ENCODE measurements at places on chromosomes 5 and 9.
A peak's percentile ranks its signal among the peaks of the same experiment; 100 is the strongest.

DNA sequence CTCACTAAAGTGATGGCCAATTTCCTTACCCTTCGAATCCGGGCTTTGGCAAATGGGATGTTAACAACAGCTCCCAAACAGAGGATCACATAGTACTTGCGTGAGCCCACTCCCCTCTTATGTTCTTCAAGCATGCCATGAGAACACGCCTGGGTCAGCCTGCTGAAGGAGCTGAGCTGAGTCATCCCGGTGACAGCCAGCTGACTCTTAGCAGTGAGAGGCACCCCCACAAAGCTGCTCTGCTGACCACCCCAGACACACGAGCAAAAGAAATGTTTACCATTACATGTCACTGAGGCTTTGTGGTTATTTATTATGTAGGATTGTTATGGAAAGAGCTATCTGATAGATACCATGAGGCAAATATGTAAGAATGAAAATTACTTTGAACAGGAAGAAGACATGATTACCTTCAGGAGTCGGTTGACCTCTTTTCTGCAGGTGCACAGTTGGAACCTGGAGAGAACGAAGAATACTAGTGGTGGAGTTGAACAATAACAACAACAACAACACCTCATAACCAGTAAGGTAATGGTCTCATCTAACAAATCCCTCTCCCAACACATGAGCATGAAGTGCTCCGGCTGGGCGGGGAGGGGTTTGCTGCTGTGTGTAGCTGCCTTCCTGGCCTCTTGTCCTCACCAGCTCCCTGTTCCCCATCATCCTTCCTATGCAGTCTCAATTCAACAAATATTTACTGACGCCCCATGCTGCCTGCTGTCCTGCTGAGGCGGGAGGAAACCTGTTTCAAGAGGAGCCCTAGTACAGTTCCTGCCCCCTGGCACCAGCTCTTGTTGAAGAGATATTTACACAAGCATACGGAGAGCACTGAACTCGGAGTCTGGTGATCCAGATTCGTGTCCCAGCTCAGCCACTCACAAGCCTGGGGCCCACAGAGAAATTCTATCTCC is 69.4 kb upstream of the LHFPL2 start:
- no peak for DNase-seq

DNA sequence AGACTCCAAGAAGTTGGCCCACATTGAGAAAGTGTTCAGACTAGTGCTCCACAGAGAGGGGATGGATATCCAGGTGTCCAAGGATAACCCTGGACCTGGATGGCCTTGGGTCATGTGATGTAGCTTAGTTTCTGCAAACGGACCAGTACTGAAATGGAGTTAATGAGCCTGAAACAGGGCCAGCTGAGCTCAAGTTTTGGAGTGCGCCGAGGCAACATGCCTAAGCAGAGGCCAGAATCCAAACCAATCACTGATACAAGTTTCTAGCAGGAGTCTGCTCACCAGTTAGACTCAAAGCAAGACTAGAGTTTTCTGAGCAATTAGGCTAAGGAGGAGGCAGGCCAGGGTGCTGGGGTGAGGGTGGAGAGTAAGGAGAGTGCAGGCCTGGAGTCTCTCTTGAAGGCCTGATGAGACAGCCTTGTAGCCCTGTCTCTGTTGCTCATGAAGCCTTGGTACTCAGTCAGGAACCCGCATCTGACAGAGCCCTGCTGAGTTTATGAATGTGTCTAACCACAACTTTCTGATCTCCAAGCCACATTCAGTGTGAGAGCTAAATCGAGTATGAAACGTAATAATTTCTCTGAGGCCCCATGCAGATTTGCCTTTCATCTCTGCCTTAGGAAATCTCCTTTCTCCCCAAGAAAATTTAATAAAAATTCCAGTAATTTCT is 68.9 kb upstream of the EQTN start:
- DNase-seq, result peak; percentile 24

- no peak for DNase-seq
These were observed 504.5 kb downstream of the NFIB start for GRCh38 chr9:13809401-13809800.

DNA sequence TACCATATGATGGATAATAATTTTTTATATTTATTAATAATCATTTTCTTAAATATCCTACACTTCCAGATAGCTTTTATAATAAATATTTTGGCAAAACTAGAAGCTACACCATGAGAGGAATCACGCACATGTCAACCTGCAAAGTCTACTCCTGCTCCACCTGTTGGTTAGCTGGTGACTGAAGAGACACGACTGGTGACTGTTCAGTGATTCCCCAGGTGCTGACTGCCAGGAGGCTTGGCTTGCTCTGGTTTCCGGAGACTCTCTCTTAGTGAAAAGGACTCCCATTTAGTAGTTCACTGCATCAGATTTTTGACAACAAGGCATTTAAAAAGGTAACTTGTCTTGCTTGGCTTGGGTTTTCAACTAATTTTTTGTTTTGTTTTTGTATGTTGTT is 20.9 kb downstream of the GZMA start:
- no peak for DNase-seq

GRCh38 chr5:9775339-9775738 is 145.2 kb upstream of the TAS2R1 start:
- no peak for DNase-seq

DNA sequence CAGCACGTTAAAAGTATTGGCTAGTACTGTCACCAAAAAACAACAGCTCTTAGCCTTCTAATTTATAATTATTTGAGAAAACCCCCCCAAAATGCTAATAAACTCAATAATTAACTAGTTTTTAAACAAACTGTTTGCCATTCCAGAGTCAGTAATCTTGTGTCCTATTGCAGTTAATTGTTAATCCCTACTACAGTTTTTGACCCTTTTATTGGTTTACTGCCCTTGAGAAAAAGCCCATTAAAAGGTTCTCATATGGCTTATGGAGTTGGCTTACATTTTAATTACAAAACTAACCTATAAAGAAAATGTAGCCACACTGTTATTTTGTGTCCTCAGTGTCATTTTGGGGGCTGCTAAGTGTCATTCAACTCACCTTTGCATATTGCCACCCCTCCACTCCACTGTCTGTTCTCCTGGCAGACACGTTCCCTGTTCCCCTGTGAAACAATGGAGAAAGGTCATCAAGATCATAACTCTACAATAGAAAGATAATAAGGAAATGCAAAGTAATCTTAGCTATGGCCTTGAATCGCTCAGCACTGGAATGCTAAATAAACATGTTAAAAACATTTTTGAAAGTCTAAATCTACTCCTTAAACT is 51.6 kb upstream of the TXNDC8 start:
- DNase-seq, result no peak

DNA sequence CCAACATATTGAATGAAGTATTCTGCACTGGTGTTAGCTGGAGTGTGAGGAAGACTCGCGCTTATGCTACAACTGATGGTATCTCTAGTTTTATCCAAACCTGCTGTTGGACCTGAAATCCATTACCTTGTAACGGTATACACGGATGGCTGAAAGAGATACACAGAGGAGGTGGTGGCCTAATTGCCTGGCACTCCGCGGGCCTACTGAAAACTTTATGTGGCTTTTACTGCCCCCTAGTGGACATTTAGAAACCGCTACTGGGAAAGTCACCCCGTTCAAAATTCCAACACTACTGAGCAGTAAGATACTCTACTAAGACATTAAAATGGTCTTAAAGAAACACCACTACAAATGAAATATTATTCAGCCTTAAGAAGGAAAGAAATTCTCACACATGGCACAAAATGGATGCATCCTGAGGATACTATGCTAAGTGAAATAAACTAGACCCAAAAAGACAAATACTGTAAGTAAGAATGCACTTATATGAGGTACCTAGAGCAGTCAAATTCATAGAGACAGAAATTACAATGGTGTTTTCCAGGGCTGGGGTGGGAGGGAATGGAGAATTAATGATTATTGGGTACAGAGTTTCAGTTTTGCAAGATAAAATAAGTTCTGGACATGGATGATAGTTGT is 100.4 kb downstream of the TTLL11 start:
- peak; percentile 12 for DNase-seq

DNA sequence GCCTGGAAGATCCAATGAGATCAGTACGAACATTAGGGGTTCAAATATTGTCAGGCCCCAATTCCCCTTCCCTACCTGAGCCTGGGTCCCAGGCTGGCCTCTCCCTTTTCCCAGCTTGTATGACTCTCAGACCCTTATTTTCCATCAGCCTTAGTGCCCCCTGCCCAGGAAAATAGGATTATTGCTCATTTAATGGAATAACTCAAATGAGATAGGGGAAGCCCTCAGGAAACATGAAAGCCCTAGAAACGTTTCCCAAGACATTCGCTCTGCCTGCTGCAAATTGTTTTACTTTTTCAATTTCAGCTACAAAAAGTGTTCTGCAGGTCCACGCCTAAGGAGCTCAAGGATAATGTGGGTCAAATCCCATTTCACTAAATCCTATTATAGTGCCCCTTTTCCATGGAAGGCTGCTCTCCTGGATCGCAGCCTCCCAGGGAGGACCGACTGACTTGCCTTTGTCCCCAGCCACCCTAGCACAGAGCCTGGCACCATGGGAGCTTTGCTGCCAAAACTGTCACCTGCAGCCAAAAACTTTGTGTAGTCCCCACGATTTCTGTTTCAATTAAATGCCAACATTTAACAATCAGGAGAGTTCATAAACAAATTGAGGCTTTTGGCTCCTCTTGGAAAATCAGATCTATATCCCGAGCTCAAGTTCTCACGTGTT is 46.9 kb downstream of the THOC3 start:
- no peak for DNase-seq

GRCh38 chr9:137193771-137194170 is 5.3 kb downstream of the SSNA1 start:
- no peak for DNase-seq

GRCh38 chr5:81965524-81965923 is 6.3 kb upstream of the ATG10 start:
- DNase-seq, result no peak

DNA sequence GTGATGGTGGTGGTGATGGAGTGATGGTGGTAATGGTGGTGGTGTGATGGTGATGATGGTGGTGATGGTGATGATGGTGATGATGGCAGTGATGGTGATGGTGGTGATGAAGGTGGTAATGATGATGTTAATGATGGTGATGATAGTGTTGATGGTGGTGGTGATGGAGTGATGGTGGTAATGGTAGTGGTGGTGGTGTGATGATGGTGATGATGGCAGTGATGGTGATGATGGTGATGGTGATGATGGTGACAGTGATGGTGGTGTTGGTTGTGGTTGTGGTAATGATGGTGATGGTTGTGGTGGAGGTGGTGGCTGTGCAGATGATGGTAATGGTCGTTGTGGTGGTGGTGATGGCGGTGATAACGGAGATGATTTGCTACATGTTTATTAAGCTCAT is 7.3 kb downstream of the STKLD1 start:
- no peak for DNase-seq

DNA sequence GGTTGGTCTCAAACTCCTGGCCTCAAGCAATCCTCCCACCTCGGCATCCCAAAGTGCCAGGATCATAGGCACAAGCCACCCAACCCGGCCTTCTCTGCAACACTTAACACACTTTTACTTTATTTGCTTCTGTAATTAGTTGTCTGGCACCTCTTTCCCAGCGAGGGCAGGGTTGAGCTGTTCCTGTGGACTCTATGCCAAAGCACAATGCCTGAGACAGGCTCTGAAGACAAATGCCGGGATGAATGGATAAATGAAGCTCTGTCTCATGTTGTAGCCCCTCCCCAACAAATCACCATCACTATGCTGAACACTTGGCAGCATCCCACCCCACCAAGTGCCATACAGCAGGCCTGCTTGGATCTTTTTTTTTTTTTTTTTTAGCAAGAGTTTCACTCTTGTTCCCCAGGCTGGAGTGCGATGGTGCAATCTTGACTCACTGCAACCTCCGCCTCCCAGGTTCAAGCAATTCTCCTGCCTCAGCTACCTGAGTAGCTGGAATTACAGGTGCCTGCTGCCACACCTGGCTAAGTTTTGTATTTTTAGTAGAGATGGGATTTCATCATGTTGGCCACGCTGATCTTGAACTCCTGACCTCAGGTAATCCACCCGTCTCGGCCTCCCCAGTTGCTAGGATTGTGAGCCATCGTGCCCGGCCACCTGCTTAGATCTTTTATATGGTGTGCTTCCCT is 21.3 kb downstream of the GPX3 start:
- no peak for DNase-seq

- DNase-seq, result no peak
These were observed 624.1 kb downstream of the ISL1 start for GRCh38 chr5:52007230-52007858.

- no peak for DNase-seq
These were observed 7.9 kb upstream of the ZDHHC11 start for GRCh38 chr5:858726-859125.

- no peak for DNase-seq
These were observed 95.2 kb upstream of the CAST start for GRCh38 chr5:96566833-96567587.

- no peak for DNase-seq
These were observed 26.7 kb upstream of the ZNF300 start for GRCh38 chr5:150931368-150931965.

DNA sequence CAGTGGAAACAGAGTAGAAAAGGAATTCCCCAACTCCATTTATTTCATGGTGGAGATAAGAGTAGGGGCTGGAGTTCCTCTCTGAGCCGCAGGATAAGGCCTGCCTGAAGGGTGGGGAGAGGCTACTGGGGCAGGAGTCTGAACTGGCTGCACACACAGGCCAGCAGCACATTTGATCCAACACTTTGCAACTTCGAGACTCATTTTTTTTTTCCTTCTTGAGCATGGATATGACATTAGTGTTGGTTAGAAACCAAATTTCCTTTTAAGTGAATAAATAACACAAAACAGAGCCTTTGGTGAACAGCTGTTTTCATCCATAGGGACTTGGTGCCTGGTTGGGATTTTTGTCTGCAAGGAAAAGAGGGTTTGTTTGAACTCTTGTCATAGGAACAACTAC is 76.6 kb downstream of the RALGPS1 start:
- no peak for DNase-seq

GRCh38 chr5:163330723-163331668 is 106.4 kb upstream of the CCNG1 start:
- no peak for DNase-seq

- no peak for DNase-seq
These were observed 57.5 kb downstream of the ADAMTS12 start for GRCh38 chr5:33834334-33834733.

DNA sequence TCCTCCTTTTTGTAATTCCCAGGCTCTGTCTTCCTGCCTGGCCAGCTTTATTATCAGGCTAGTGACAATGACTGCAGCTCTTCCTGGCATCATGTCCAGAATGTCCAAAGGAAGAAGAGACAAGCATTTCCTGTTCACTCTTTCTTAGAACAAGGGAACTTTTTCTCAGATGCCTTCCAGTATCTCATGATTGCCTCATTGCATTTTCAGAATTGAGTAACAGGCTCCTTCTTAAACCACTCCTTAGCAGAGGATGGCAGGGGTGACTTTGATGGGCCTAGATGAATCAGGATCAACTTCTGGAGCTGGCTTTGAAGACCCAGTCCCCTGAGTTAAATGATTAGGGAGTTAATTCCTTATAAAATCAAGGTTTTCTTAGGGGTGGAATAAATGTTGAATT is 92.9 kb upstream of the RASGRF2 start:
- DNase-seq, result no peak

- DNase-seq, result no peak
These were observed 129.3 kb upstream of the LPCAT1 start for GRCh38 chr5:1652873-1653697.
